Suppressor macrophage treated with lipopolysaccharide for 4 hours (primary cell): ENCODE measurements at places on chromosomes 16 and 17.

DNA sequence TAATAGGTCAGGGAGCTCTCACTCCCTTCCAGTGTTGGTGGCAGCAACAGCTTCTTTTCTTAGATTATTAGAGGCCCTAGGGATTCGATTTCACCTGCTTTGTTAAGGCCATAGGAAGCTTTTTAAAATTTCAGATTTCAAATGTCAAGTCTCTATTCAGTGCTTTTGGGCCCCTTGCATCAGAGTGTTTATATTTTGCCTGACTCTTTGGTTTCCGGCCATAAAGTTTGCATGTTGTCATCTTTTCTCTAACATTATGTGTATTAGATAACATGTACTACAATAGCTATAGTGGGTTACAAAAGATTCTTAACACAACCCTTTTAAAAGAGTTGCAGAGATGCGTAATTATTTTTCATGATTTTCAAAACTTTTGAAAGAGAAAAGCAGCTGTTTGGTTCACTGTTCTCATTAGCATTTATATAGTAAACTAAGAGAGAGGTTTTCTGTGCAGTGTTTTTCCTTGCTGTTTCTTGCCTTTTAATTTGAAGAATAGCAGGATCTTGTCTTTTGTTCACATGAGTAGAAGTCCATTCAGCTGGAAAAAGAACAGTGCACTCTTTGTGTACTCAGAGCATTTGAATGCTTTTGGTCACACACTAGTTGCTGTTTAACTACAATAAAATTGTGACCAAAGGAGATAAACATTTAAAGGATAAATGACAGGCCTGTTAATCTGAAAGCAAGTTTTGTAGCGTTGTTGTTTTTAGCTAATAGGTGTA lies 52.5 kb downstream of the FTO start:
- no peak for DNase-seq

GRCh38 chr16:54843424-54843750 lies 87.3 kb upstream of the IRX5 start:
- no peak for DNase-seq

GRCh38 chr16:79092846-79093245 lies 507.7 kb downstream of the MAF start:
- DNase-seq: no peak

- no peak for DNase-seq
These were observed 72.8 kb upstream of the ATF7IP2 start for GRCh38 chr16:10312784-10313724.

DNA sequence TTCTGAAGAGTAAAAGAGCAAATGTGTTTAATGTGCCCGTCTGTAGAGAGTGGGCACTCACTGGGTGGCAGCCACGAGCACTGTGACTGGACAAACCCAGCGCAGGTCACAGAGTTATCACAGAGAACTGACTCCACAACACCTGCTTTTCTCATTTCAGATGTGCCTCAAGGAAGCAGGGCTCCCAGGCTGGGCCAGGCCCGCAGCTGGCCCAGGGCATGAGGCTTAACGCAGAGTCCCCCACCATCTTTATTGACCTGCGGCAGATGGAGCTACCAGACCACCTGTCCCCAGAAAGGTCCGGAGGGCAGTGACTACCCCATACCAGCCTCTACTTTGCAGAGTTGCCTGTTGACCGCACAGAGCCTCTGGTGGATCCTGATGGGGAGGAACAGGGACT lies 11.9 kb downstream of the DNAAF8 start:
- DNase-seq: no peak

GRCh38 chr16:85124636-85125346 lies 12.5 kb upstream of the CIBAR2 start:
- DNase-seq: no peak

DNA sequence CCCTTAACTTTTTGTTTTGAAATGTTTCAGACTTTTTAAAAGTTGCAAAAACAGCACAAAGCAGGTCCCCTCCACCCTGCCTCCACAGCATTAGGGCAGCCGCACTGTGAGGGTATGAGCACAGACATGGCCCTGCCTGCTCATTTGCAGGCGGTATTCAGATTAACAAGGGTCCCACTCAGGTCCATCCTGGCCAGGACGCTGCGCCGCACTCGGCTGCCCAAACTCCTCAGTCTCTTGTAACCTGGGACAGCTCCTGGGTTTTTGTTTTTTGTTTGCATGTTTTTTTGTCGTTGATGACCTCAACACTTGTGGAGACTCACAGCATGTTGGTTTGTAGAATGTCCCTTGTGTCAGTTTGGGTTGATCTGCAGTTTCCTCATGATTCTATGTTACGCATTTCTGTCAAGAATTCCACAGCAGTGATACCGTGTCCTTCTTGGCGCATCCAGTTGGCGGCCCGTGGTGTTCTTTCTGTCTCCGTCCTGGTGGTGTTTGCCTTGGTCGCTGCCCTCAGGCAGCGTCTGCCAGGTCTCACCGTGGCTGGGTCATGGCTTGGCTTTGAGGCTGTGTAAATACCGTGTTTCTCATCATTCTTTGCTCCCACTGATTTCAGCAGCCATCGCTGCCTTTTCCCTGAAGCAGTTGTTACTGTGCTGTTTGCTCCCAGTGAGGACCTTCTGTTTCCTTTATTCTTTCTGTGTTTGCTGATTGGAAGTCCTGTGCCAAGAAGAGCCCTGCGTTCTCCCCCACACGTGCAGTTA lies 18.5 kb downstream of the CRAMP1 start:
- DNase-seq: no peak

- DNase-seq: no peak
These were observed 89.0 kb upstream of the LHX1 start for GRCh38 chr17:36848008-36848902.

DNA sequence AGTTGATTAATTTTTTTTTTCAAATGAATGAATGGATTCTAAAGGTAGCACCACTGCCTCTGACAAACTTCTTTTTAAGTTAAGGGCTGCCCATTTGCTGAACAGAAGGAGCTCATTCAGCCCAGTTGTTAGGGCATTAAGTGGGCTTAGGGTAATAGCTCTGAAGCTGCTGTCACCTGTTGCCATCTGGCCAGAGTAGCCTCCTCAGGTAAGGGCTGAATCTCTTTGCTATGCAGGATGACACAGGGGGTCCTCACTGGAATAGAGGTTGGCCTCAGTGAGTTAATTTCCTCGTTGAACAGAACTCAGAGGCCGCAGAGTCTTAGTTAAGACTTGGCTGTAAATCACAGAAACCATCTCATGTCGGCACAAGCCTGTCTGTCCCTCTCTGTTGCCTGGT lies 232.8 kb downstream of the CCDC182 start:
- DNase-seq: no peak

DNA sequence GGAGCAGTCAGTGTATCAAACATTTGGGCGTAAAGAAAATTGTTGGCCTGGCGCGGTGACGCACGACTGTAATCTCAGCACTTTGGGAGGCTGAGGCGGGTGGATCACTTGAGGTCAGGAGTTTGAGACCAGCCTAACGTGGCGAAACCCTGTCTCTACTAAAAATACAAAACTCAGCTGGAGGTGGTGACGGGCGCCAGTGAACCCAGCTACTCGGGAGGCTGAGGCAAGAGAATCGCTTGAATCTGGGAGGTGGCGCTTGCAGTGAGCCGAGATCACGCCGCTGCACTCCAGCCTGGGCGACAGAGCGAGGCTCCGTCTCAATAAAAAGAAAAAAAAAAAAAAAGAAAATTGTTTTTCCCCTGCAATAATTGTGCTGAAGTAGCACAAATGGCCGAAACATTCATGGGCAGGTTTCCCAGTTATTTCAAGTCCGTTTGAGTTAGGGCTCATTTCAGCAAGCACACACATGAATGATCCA lies 1.4 kb downstream of the GCSH start:
- no peak for DNase-seq

DNA sequence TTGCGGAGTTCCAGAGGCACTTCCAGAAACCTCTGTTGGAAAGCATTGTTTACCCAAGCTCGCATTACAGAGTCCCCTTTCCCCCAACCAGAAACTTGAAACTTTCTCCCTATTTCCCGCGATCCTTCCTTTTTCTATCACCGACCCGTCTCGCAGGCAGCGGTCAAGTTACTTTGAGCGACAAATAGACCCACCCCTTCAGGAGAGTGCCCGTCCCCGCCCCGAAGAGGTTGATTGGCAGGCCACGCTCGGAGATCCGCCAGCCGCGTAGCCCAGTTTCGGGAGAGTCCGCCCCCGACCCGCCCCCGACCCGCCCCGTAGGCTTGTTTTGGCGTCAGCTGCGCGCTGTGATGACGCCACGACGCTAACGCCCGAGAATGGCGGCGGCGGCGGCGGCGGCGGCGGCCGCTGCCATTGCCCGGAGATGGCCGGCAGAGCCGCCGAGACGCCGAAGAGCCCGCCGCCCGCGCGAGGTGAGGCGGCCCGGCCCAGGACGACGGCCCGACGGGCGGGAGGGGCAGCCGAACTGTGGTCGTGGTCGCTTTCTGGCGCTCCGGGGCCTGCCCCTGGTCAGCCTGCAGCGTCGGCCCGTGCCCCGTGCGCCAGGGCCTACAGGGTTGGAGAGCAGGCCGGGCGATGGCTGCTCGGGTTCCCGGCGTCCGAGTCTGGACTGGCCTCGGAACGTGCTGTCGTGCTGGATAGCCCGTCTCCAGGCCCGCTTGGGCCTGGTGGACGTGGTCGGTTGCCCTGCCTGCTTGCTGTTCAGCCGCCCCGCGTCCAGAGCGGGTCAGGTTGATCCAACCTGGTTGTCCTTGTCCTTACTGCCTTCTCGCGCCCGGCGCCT lies at the start of gene PSKH1:
Gene PSKH1 (plus strand): TSS at position 356 of the 844 bp plus-strand sequence. CDS start 15,496 bp downstream, outside the sequence.
- peak; percentile 98 for DNase-seq

- DNase-seq: no peak
These were observed 4.6 kb upstream of the SLC38A8 start for GRCh38 chr16:84047206-84047605.

GRCh38 chr17:55434721-55435120 lies 13.1 kb upstream of the MMD start:
- DNase-seq: peak; percentile 45

DNA sequence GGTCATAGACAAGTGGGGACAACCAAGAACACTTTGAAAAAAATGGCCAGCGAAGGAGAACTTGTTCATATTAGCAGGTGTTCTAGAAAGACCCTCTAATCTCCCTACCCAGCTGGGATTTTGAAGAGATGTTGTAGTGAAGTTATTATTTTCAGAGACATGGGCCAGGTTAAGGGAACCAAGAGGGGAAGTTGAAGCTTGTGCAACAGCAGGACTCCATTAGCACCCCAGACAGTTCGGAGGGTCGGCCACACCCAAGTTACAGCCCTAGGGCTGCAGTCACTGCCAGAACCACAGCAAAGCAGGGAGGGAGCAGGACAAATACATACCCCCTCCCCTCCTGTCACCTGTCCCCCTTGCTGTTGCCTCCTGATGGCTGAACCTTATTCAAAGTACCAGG lies 42.3 kb downstream of the WSB1 start:
- peak; percentile 51 for DNase-seq

DNA sequence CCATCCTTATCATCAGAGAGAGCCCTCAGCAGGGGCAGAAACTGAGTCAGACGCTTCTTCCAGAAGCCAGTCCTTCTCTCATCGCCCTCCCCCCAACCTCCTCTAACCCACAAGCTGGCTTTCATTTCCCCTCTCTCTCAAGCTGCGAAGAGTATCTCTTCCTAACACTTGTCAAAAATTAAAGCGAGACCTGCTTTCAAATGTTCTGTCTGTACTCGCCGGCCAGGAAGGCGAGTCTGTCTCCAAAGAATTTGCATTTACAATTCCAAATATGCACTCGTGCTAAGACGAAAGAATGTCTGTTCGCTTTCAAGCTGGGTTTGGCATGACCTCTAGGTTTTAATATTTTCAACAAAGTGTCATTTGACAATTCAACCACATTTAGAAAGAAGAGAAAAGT lies 140.4 kb downstream of the RGS9 start:
- no peak for DNase-seq

DNA sequence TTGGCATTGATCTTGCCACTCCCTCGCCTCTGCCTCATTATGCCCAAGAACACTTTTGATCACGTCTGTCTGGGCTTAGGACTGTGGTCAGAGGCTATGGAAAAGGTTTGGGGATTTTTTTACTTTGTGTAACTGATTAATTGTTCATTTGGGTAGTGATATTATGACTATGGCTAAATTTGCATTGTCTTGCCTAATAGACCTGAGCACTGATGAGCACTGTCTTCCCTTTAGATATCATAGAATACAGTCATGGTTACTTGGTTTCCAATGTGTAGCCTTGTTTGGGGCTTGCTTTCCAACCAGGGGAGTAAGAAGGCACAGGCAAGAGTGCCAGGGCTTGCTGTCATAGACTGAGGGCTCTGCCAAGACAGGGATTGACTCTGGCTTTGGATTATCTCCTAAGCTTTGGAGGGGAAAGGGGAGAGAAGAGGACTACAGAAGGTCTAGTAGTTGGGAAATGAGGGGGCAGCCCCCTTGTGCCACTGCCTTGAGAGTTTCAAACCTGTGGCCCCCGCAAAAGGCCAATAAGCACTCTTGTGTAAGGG lies 13.7 kb downstream of the LIMD2 start:
- no peak for DNase-seq

- DNase-seq: no peak
These were observed 83.6 kb downstream of the RGS9 start for GRCh38 chr17:65220732-65221131.

GRCh38 chr17:45288825-45289224 lies 26.9 kb upstream of the SPATA32 start:
- DNase-seq: no peak

DNA sequence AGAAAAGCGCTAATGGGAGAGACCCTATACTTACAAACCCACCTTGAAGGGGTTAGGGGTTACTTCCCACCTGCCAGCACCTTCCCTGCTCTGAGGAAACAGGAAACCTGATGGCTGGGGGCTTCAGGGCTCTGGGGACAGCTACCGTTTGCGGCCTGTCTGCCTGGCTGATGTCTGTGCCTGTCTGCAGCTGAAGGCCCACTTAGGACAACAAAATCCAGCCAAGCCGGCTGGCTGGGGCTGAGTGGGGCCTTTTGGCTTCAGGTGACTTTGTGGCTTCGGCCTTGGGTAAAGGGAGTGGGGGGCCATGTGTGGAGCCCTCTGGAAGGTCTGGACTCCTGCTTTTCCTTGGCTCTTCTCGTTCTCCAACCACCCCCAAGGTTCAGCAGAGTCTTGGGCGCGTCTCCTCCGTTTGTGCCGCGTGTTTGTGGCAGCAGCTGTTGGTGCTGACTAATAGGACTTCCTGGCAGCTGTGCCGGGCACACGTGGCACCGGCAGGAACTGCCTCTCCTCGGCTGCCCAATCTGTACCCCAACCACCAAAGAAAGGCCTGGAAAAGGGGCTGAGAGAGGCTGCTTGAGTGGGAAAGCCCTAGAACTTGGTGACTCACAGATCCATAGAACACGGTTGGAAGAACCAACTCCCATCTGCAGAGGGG lies 186.7 kb downstream of the MSI2 start:
- DNase-seq: peak; percentile 70

- DNase-seq: no peak
These were observed 43.3 kb downstream of the POLR3K start for GRCh38 chr16:9903-10665.

DNA sequence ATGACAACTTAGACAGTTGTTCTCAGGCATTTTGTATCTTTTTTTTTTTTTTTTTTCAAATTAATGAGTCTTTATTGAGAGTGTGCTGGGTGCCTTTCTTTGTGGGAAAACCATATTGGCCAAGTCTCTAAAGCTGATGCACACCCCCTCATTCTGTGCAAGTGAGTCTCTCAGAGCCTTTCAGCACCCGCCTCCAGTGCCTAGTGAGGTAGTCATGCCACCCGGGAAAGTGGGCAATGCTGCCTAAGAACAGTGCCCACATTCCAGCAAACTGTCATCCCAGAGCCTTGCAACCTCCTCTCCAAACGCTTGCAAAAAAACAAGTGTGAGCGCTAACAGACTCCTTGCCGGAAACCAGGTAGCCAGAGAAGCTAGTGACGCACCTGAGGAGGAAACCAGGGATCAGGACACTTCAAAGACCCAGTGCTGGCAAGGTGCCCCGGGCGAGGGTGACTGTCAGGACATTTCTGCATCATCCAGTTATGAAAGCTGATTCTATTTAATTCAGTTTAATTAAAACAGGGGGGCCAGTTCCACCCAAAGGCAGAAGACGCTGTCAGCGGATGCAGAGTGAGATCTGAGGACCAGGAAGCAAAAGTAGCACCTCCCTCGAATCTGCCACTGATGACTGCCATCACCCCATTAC lies 34.9 kb downstream of the SMARCE1 start:
- peak; percentile 32 for DNase-seq
